ENCODE measurements at places on chromosomes 1 and 21. TPM values are rescaled to one million over a fixed set of nuclear protein-coding genes. Genes with fewer than 3 reads are reported as not detected.

BRINP3 gene
- total RNA-seq, result not detected

NIT1 gene
- 28.9 TPM for total RNA-seq

HCRTR1 gene
- total RNA-seq, result not detected

SH2D1B gene
- total RNA-seq, result not detected

ADGRL4 gene
- total RNA-seq, result 15.3 TPM

CNIH4 gene
- 44.5 TPM for total RNA-seq

PKLR gene
- not detected for total RNA-seq

Data from HFFc6 (cell line).